GM23248 (cell line): ENCODE measurements at places on chromosomes 6 and 20. TPM values are rescaled to one million over a fixed set of nuclear protein-coding genes. Genes with fewer than 3 reads are reported as not detected.
A peak's percentile ranks its signal among the peaks of the same experiment; 100 is the strongest.

- no peaks in the 10 kb centered on the region for H3K4me1 ChIP-seq
- no peaks in the 10 kb centered on the region for H3K27me3 ChIP-seq
- no peak overlapping the region for H3K27ac ChIP-seq
- DNase-seq, result no peak
Measured at GRCh38 chr6:157203312-157203744, 120.0 kb downstream of the TMEM242 start.

- no peaks in the 10 kb centered on the region for H3K36me3 ChIP-seq
- H3K4me3 ChIP-seq, result peak overlapping the region; percentile 44
- no peaks in the 10 kb centered on the region for H3K27me3 ChIP-seq
- no peak for DNase-seq
- H3K4me1 ChIP-seq, result peaks cover 23% of the 10 kb centered on the region
- H3K27ac ChIP-seq, result peak overlapping the region; percentile 37
Measured at GRCh38 chr6:1136827-1137226, 175.1 kb upstream of the FOXQ1 start.

- H3K4me1 ChIP-seq, result peaks cover 44% of the 10 kb centered on the region
- no peak overlapping the region for H3K4me3 ChIP-seq
- no peak overlapping the region for H3K27ac ChIP-seq
Measured at GRCh38 chr6:137927777-137928218, 60.7 kb downstream of the TNFAIP3 start.

GRCh38 chr6:31116661-31117385 is 2.2 kb downstream of the PSORS1C1 start:
- H3K36me3 ChIP-seq, result no peaks in the 10 kb centered on the region
- no peak overlapping the region for H3K27ac ChIP-seq
- no peaks in the 10 kb centered on the region for H3K27me3 ChIP-seq
- H3K4me3 ChIP-seq, result peak overlapping the region; percentile 55

GRCh38 chr6:14089224-14089623 is 28.3 kb upstream of the CD83 start:
- H3K4me3 ChIP-seq, result no peak overlapping the region
- DNase-seq, result no peak
- no peak overlapping the region for H3K27ac ChIP-seq
- H3K36me3 ChIP-seq, result no peaks in the 10 kb centered on the region
- H3K27me3 ChIP-seq, result peaks cover 44% of the 10 kb centered on the region
- no peaks in the 10 kb centered on the region for H3K4me1 ChIP-seq

DNA sequence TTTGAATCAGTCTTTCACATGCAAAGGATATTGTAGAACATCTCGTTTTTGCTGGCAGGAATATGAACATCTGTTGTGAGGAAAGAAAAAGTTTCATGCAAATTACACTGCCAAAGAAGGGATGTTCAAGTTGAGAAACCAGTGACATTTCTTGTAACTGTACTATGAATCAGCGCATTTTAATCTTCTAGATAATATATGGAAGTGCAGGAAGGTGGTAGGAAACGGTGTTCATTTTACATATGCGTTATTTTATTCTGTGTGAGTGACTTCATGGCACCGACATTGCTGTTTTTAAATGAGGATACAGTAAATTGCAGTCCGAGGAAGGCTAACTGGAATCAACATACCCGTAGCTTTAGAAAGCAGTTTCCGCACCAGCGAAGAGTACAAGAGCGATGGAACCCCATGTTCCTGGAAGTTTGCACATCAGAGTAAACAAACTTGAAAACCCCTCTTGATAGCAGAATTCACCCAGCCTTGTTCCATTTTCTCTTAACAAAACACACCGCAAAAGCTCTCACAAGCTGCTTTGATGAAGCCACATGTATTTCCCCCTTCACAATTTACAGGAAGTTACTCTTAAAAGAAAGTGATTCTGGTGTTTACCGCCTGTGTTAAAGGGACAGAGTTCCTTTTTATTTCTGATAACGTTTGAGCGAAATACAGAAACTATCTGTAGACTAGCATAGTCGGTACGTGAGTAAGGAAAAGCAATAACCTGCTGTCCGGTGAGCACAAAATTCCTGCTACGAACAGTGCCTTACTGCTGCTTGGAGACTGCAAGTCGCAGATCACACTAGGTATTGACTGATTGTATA is 11.5 kb downstream of the PRDM1 start:
- peaks cover 30% of the 10 kb centered on the region for H3K4me1 ChIP-seq
- H3K27me3 ChIP-seq, result no peaks in the 10 kb centered on the region
- peak overlapping the region; percentile 79 for H3K4me3 ChIP-seq
- H3K36me3 ChIP-seq, result peaks cover 29% of the 10 kb centered on the region

GRCh38 chr6:79188885-79189480 is 45.5 kb downstream of the HMGN3 start:
- no peak overlapping the region for H3K4me3 ChIP-seq
- H3K4me1 ChIP-seq, result no peaks in the 10 kb centered on the region
- no peaks in the 10 kb centered on the region for H3K36me3 ChIP-seq
- H3K27me3 ChIP-seq, result no peaks in the 10 kb centered on the region
- H3K27ac ChIP-seq, result no peak overlapping the region
- DNase-seq, result peak; percentile 3

- peaks cover 24% of the 10 kb centered on the region for H3K4me1 ChIP-seq
- no peaks in the 10 kb centered on the region for H3K27me3 ChIP-seq
- no peak overlapping the region for H3K4me3 ChIP-seq
- no peak for DNase-seq
- no peaks in the 10 kb centered on the region for H3K36me3 ChIP-seq
Measured at GRCh38 chr20:47346172-47346571, 10.3 kb downstream of the ZMYND8 start.

GRCh38 chr6:164359036-164359435 is 944.5 kb downstream of the QKI start:
- no peak for DNase-seq
- H3K27me3 ChIP-seq, result no peaks in the 10 kb centered on the region
- no peaks in the 10 kb centered on the region for H3K36me3 ChIP-seq
- no peak overlapping the region for H3K27ac ChIP-seq
- H3K4me3 ChIP-seq, result no peak overlapping the region

- peak; percentile 5 for DNase-seq
- peaks cover 7% of the 10 kb centered on the region for H3K36me3 ChIP-seq
- H3K27me3 ChIP-seq, result no peaks in the 10 kb centered on the region
- no peaks in the 10 kb centered on the region for H3K4me1 ChIP-seq
Measured at GRCh38 chr20:18188434-18188833, 50.8 kb downstream of the KAT14 start.

DNA sequence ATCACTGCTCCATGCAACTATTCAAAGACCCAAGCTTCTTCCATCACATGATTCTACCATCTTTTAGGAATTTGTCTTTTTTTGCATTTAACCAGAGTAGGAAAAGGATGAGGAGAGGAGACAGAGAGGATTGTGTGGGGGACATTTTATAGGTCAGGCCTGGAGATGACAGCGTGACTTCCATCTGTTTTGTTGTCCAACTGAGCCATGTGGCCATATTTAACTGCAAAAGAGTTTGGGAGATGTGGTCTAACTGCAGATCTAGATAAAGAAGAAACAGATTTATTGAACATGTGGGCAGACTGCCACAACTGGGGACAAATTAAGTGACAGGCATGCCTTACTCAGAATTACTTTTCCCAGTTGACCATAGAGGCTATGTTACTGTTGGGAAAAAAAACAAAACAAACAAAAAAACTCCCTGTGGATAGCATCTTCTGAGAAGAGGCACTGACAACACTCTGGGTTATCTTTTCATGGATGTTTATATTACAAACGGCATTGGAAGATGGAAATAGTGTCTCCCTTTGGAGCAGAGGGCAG is 18.9 kb upstream of the MOCS1 start:
- H3K36me3 ChIP-seq, result no peaks in the 10 kb centered on the region
- H3K4me1 ChIP-seq, result 0 out of 2 replicates have a peak, but pooled peaks cover 3% of the 10 kb centered on the region
- H3K27me3 ChIP-seq, result no peaks in the 10 kb centered on the region
- no peak for DNase-seq
- no peak overlapping the region for H3K27ac ChIP-seq

DNA sequence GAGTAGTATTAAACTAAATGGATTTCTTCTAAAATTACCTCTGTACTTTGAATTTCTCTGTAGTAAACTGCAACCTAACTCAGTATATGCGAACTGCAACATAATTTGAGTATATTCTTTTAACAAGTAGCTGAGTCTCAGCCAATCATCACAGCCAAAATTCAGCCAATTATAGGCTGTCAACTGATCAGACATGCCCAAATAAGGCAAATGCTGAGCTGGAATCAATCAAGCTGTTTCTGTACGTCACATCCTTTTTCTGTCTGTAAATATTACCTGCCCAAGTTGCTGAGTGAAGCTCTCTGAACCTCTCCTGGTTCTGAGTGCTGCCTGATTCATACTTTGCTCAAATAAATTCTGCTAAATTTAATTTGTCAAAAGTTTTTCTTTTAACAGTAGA is 9.5 kb upstream of the C6orf58 start:
- H3K36me3 ChIP-seq, result no peaks in the 10 kb centered on the region
- no peak overlapping the region for H3K4me3 ChIP-seq
- no peak overlapping the region for H3K27ac ChIP-seq

- no peak overlapping the region for H3K4me3 ChIP-seq
- no peak overlapping the region for H3K27ac ChIP-seq
- H3K27me3 ChIP-seq, result no peaks in the 10 kb centered on the region
- DNase-seq, result no peak
Measured at GRCh38 chr6:146666909-146667308, 68.1 kb downstream of the ADGB start.

DNA sequence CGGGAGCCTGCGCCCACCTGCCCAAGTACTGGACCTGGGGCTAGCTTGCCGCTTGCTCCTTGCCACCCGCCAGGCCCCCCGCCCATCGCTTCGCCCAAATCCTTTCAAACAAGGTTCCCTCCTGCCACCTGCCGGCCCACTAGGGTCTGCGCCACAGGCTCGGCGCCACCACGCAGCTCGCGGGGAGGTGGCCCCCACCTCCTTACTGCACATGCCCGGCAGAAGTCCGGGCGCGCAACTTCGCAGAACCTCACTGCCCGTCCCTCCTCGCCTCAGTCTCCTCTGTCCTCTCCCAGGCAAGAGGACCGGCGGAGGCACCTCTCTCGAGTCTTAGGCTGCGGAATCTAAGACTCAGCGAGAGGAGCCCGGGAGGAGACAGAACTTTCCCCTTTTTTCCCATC is 11.2 kb downstream of the GNAS-AS1 start:
- H3K4me3 ChIP-seq, result peak overlapping the region; percentile 48
- H3K4me1 ChIP-seq, result no peaks in the 10 kb centered on the region
- no peak overlapping the region for H3K27ac ChIP-seq
- H3K27me3 ChIP-seq, result peaks cover 44% of the 10 kb centered on the region
- peak; percentile 52 for DNase-seq

GRCh38 chr20:18256440-18257090 is 31.8 kb upstream of the ZNF133 start:
- H3K36me3 ChIP-seq, result no peaks in the 10 kb centered on the region
- no peak for DNase-seq
- H3K27ac ChIP-seq, result no peak overlapping the region
- H3K27me3 ChIP-seq, result no peaks in the 10 kb centered on the region

- no peak overlapping the region for H3K4me3 ChIP-seq
- H3K36me3 ChIP-seq, result no peaks in the 10 kb centered on the region
- DNase-seq, result peak; percentile 20
- H3K27ac ChIP-seq, result no peak overlapping the region
- H3K4me1 ChIP-seq, result no peaks in the 10 kb centered on the region
- H3K27me3 ChIP-seq, result no peaks in the 10 kb centered on the region
Measured at GRCh38 chr6:135568379-135568778, 70.8 kb upstream of the AHI1 start.

DNA sequence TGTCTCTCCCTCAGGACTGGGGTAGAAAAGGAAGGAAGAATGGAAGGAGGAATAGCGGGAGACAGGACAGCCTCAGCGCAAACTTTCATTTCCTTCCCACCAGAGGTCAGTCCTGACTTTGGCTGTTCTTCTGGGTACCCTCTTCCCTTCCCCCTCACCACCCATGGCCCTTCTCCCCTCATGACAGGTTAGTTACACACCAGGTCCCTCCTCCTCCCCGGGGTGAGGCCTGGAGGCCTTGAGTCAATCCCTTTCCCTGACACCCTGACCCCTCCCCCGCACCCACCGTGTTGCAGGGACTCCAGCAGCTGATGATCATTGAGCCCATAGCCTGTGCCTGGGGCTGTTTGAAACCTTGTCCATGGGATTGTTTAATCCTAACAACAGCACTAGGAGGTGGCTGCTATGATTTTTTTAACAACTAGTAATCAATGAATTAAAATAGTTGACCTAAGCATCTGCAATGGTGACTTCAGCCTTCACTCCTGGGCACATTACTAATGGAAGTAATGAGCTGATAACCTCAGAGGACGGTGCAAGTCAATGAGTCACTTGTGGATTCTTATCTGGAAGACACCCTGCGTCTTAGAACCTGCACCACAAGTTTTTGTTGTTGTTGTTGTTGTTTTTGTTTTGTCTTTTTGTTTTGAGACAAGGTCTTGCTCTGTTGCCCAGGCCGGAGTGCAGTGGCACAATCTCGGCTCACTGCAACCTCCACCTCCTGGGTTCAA is 46.6 kb upstream of the CCDC167 start:
- H3K27me3 ChIP-seq, result no peaks in the 10 kb centered on the region
- no peak overlapping the region for H3K4me3 ChIP-seq
- H3K36me3 ChIP-seq, result no peaks in the 10 kb centered on the region
- no peak for DNase-seq
- no peaks in the 10 kb centered on the region for H3K4me1 ChIP-seq
- no peak overlapping the region for H3K27ac ChIP-seq

DNA sequence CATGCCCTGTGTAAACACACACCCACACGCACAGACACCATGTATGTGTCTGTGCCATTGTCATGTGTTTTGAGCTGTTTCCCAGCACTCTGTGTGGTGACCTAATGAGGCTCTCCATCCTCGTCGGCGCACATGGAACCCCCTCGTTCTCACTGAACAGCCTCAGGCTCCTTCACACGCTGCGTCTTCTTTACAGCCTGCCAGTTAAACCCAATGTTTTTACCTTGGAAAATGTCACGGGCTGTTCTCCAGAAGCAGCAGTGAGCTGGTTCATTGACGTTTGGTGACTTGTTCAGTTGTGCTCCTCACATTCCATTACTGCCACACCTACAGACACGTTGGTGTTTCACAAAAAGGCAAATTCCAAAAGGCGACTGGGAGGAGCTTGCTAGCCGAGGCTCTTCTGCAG is 201.0 kb upstream of the FOXQ1 start:
- H3K4me1 ChIP-seq, result no peaks in the 10 kb centered on the region; the same call in 1 of the 2 replicates
- H3K27ac ChIP-seq, result no peak overlapping the region
- no peak for DNase-seq
- H3K36me3 ChIP-seq, result no peaks in the 10 kb centered on the region
- H3K4me3 ChIP-seq, result no peak overlapping the region

Gene GMPR
- 0.63 and 2.2 TPM in 2 replicates for total RNA-seq

Gene FHL5
- not detected in 2 replicates for total RNA-seq

Gene TSBP1
- not detected in 2 replicates for total RNA-seq
